ENCODE measurements at places on chromosomes 5 and 9. TPM values are rescaled to one million over a fixed set of nuclear protein-coding genes. Genes with fewer than 3 reads are reported as not detected.
A peak's percentile ranks its signal among the peaks of the same experiment; 100 is the strongest.

GRCh38 chr5:151679421-151680155 lies 7.1 kb downstream of the SPARC start:
- H3K4me3 ChIP-seq = no peak overlapping the region
- no peaks in the 10 kb centered on the region for H3K27me3 ChIP-seq
- H3K4me1 ChIP-seq = peaks cover 11% of the 10 kb centered on the region

- H3K27ac ChIP-seq = no peak overlapping the region
- DNase-seq = no peak
- H3K27me3 ChIP-seq = no peaks in the 10 kb centered on the region
- no peaks in the 10 kb centered on the region for H3K4me1 ChIP-seq
- no peaks in the 10 kb centered on the region for H3K36me3 ChIP-seq
Measured at GRCh38 chr9:98877311-98877710, 66.4 kb upstream of the COL15A1 start.

DNA sequence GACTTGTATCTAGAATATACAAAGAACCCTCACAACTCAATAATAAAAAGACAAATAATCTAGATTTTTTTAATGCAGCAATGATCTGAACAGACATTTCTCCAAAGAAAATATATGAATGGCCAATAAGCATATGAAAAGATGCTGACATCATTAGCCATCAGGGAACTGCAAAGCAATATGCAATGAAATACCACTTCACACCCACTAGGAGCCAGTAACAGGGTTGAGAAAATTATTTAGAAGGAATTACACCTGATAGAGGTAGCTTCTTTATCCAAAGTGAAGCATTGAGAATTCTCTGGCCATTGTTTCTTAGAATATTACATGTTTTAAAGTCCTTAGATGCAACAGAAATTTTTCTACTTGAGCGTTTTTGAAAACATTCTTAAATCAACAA lies 316.9 kb downstream of the KCNN2 start:
- H3K27me3 ChIP-seq = no peaks in the 10 kb centered on the region
- H3K36me3 ChIP-seq = no peaks in the 10 kb centered on the region
- H3K4me1 ChIP-seq = no peaks in the 10 kb centered on the region
- DNase-seq = no peak
- no peak overlapping the region for H3K4me3 ChIP-seq

- no peak overlapping the region for H3K4me3 ChIP-seq
- H3K27ac ChIP-seq = no peak overlapping the region
- H3K4me1 ChIP-seq = no peaks in the 10 kb centered on the region
- no peaks in the 10 kb centered on the region for H3K36me3 ChIP-seq
Measured at GRCh38 chr9:91729558-91729842, 220.5 kb downstream of the ROR2 start.

- H3K4me3 ChIP-seq = no peak overlapping the region
- H3K36me3 ChIP-seq = no peaks in the 10 kb centered on the region
Measured at GRCh38 chr9:81461196-81461595, 228.2 kb downstream of the TLE1 start.

- no peak overlapping the region for H3K4me3 ChIP-seq
- H3K36me3 ChIP-seq = no peaks in the 10 kb centered on the region
- H3K4me1 ChIP-seq = no peaks in the 10 kb centered on the region
- H3K27me3 ChIP-seq = no peaks in the 10 kb centered on the region
- no peak for DNase-seq
Measured at GRCh38 chr9:109549386-109549785, 51.3 kb upstream of the PTPN3 start.

DNA sequence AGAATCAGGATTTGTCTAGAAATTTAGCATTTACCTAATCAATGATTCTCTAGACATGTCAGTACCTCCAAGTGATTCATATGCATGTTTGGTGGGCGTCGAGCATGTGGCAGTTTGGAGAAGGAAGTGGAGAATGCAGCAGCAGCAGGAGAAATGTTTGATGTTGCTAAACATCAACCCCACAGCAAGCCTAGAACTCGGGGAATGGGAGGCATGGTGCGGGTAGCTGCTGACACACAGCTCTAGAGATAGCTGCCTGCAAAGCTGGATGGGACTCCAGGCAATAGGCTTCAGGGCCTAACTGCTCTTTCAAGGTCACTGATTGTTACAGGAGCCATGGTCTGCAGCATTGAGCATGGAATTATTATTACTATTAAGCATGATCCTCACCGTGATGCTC lies 137.3 kb downstream of the DOCK8 start:
- H3K4me1 ChIP-seq = no peaks in the 10 kb centered on the region
- DNase-seq = no peak
- H3K27ac ChIP-seq = no peak overlapping the region
- H3K4me3 ChIP-seq = no peak overlapping the region

- peaks cover 3% of the 10 kb centered on the region for H3K27me3 ChIP-seq
- DNase-seq = no peak
Measured at GRCh38 chr9:37905131-37905505, 1.2 kb upstream of the SLC25A51 start.

DNA sequence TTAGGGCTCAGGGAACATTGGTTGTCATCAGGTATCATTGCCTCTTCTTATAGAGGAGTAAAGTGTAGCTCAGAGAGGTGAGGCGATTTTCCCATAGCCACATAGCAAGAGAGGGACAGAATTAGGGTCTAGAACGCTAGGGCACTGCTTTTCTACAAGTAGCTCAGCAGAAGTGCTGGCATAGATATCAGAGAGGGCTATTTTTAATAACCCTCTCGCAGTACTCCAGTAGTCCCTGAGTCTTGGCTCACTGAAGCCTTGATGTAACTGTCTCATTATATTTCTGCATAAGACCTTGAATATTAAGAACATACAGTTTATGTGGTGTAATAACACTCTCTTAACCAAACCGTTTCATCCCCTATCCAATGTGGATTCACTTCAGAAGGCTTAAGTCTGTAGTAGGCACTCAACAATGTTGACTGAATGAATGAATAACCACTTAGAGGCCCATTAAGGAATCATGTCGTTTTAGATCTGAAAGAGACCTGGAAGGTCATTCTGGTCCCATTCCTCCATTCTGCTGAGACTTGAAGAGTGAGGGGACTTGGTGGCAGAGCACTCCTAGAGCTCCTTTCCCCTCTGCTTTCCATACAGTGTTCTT lies 4.7 kb upstream of the FRMPD1 start:
- no peak overlapping the region for H3K4me3 ChIP-seq
- peaks cover 21% of the 10 kb centered on the region for H3K27me3 ChIP-seq
- DNase-seq = no peak
- no peak overlapping the region for H3K27ac ChIP-seq
- H3K4me1 ChIP-seq = no peaks in the 10 kb centered on the region

GRCh38 chr5:65185468-65185867 lies 296.3 kb downstream of the ADAMTS6 start:
- DNase-seq = no peak
- H3K27me3 ChIP-seq = no peaks in the 10 kb centered on the region
- no peak overlapping the region for H3K4me3 ChIP-seq
- no peak overlapping the region for H3K27ac ChIP-seq
- no peaks in the 10 kb centered on the region for H3K4me1 ChIP-seq
- no peaks in the 10 kb centered on the region for H3K36me3 ChIP-seq

- no peak overlapping the region for H3K4me3 ChIP-seq
- H3K36me3 ChIP-seq = no peaks in the 10 kb centered on the region
- no peak for DNase-seq
- H3K27ac ChIP-seq = no peak overlapping the region
- no peaks in the 10 kb centered on the region for H3K27me3 ChIP-seq
- H3K4me1 ChIP-seq = no peaks in the 10 kb centered on the region
Measured at GRCh38 chr5:86757824-86758223, 140.1 kb downstream of the COX7C start.

DNA sequence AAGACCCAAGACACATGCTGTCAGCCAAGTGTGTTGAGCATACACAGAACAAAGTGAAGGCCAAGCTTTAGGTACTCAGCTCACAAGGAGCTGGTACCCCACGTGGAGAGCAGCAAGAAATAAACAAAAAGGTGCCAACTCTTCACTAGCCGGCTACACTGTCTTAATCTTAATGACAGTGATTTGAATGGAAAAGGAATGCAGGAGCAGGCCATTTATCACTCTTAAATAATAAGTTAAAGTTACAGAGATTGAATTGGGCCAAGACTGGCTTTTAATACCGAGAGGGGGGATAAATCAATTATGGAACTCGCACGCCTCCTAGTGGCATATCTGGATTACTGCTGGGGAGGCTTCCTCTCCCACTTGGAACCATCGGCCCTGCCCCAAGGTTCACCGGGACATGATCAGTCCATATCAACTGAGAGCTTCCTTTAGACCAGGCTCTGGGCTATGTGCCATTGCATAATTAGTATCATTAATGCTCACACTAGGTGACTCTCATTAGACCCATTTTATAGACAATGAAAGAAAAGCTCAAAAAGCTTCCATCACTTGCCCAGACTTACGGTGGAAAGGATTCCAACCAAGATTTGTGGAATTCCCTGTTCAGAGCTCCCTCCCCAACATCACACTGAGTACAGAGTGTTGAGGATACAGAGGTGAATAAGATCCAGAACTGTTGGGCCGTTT lies 94.0 kb downstream of the ACTL7B start:
- H3K36me3 ChIP-seq = no peaks in the 10 kb centered on the region
- H3K27me3 ChIP-seq = no peaks in the 10 kb centered on the region
- no peaks in the 10 kb centered on the region for H3K4me1 ChIP-seq
- H3K27ac ChIP-seq = no peak overlapping the region

DNA sequence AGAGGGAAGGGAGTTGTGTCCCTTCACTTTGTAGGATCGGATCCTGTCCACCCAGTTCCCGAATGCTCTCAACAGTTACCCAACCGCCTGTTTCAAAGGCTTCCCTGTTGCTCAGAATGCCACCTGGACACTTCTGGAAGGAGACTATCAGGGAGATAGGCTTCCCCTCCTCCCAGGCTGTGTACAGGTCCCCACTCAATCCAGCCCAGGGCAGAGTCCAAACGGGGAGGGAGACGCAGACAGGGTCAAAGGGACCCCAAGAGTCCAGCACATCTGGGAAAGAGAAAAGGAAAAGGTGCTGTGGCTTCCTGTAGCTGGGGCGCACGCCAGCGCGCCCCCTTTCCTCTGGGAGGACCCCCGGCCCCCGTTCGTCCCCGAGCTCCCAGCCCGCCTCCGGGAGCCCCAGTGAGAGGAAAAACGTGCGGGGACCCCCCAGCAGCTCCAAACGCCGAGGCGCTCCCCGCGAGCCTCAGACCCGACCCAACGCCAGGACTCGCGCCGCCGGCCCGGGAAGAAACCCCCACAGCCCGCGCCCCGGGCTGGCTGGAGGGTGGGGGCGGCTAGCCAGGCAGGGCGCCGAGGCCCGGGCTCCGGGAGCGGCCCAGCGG lies 640 bp downstream of the SURF4 start:
- DNase-seq = no peak
- H3K4me1 ChIP-seq = no peaks in the 10 kb centered on the region
- peaks cover 10% of the 10 kb centered on the region for H3K27me3 ChIP-seq
- peak overlapping the region; percentile 80 for H3K27ac ChIP-seq

DNA sequence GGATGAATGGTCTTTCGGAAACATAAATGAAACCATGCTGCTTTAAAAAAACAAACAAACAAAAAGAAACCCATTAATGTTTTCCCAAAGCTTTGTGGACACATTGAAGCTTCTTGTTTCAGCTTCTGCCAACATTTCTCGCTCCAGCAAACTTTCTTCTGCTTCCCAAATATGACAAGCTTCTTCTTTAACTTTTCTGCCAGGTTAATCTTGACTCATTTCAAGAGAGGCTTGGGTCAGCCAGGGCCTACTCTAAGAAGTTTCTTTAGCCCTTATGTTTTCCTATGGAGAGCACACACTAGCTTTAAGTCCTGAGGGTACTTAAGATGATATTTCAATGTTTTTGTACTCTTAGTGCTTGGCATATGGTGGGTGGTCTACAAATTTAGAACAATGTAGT lies 6.1 kb downstream of the ANXA1 start:
- no peaks in the 10 kb centered on the region for H3K4me1 ChIP-seq
- no peak for DNase-seq
- no peak overlapping the region for H3K4me3 ChIP-seq
- no peaks in the 10 kb centered on the region for H3K36me3 ChIP-seq

- H3K36me3 ChIP-seq = peaks cover 14% of the 10 kb centered on the region
- no peak for DNase-seq
- no peak overlapping the region for H3K4me3 ChIP-seq
Measured at GRCh38 chr5:179886190-179886911, 21.3 kb downstream of the TBC1D9B start.

GRCh38 chr5:112895682-112896081 lies 26.3 kb downstream of the REEP5 start:
- no peaks in the 10 kb centered on the region for H3K27me3 ChIP-seq
- H3K36me3 ChIP-seq = no peaks in the 10 kb centered on the region
- no peak for DNase-seq
- H3K27ac ChIP-seq = no peak overlapping the region

GRCh38 chr5:133445744-133446143 lies 166.6 kb downstream of the FSTL4 start:
- H3K27me3 ChIP-seq = no peaks in the 10 kb centered on the region
- no peaks in the 10 kb centered on the region for H3K4me1 ChIP-seq
- no peak for DNase-seq
- no peak overlapping the region for H3K4me3 ChIP-seq
- H3K27ac ChIP-seq = no peak overlapping the region

DNA sequence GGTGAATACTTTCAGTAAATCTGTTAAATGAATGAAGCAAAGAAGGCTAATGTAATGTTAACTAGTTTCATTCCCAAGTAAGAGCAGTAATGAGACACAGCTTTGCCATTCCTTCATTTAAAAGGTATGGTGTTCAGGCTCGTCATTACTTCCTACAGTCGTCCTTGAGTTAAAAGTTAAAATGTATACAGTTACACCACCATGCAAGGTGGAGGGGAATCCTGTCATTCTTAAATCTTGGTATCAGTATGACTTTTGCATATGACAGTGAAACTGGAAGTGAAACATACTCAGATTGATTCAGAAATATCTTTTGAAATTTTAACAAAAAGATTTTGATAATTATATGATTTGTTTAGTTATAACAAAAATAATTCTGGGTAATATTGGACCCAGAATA lies 25.9 kb downstream of the MTRR start:
- H3K27ac ChIP-seq = no peak overlapping the region
- H3K4me1 ChIP-seq = no peaks in the 10 kb centered on the region
- peaks cover 70% of the 10 kb centered on the region for H3K36me3 ChIP-seq
- H3K4me3 ChIP-seq = no peak overlapping the region

DNA sequence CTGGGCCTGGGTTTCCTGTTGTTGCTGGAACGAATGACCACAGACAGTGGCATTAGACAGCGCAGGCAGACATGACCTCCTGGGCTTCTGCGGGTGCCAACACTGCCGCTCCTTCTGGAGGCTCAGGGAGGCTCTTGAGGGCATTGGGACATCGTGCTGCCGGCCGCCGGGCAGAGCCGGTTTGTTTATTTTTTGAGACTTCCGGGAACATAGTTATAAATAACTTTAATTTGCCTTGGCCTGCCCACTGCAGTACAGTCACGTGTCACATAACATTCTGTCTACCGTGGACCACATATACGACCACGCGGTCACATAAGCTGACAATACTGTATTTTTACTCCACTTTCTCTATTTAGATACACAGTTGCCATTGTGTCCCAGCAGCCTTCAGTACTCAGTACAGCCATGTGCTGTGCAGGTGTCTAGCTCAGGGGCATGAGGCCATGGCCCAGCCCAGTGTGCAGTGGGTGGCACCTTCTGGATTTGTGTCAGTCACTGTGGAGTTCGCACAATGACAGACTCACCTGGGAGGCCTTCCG lies 8.2 kb upstream of the TOR4A start:
- no peak for DNase-seq
- H3K27ac ChIP-seq = no peak overlapping the region
- peaks cover 4% of the 10 kb centered on the region for H3K36me3 ChIP-seq
- peaks cover 4% of the 10 kb centered on the region for H3K4me1 ChIP-seq

Gene FSTL4
- 3.1 TPM for polyA plus RNA-seq

Gene LCNL1
- polyA plus RNA-seq = 0.11 TPM

Gene CDH10
- polyA plus RNA-seq = 0.05 TPM

Gene ABLIM3
- polyA plus RNA-seq = 0.38 TPM

Gene PCDHA3
- 0.48 TPM for polyA plus RNA-seq

Gene TMOD1
- 0.17 TPM for polyA plus RNA-seq

Gene TMEM174
- polyA plus RNA-seq = not detected

Gene SLC45A2
- not detected for polyA plus RNA-seq

Gene FAM221B
- polyA plus RNA-seq = 0.03 TPM

Gene DRD1
- 0.05 TPM for polyA plus RNA-seq

Gene LCN9
- polyA plus RNA-seq = 2.3 TPM

Gene PIP5K1B
- 2.2 TPM for polyA plus RNA-seq
